ENCODE measurements at places on chromosomes 2 and 18.

DNA sequence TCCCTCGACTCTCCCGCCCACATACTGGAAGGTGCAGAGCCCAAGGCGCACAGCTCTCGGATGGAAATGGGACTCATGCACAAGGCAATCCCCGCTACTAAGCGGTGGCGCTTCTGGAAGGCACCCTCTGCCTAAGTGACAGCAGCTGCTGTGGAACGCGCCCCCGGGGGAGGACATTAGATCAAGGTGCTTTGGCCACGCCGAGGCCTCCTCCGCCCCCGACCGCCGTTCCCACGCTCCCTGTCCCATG lies 202 bp downstream of the MCEE start:
- no peak for DNase-seq

GRCh38 chr18:5622905-5623304 lies 79.1 kb upstream of the EPB41L3 start:
- no peak for DNase-seq

- no peak for DNase-seq
Measured at GRCh38 chr18:45057955-45058600, 377.4 kb downstream of the SETBP1 start.

DNA sequence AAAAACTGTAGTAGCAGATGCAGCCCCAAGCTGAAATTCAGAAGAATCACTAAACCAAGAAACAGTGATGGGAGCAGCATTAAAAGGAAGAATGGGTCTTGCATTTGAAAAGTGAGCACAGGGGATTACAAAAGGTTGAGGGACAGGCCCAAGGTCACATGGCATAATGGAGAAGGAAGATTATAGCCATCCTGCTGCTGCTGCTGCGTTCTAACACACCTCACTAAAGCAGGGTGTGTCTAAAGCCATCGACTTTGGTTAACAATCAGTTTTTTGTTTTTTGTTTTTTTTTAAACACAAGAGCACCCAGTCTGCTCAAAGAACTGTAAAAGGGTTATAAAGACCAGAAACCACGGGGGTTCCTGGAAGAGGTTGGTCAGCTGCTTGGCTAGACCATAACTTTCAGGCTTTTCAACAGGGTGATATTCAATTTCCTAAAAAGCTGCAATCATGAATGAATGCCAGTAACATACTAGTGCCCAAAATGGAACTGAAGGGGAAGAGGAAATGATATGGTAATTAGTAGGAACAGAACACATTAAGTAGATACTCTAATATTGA lies 102.6 kb downstream of the MYO5B start:
- no peak for DNase-seq

DNA sequence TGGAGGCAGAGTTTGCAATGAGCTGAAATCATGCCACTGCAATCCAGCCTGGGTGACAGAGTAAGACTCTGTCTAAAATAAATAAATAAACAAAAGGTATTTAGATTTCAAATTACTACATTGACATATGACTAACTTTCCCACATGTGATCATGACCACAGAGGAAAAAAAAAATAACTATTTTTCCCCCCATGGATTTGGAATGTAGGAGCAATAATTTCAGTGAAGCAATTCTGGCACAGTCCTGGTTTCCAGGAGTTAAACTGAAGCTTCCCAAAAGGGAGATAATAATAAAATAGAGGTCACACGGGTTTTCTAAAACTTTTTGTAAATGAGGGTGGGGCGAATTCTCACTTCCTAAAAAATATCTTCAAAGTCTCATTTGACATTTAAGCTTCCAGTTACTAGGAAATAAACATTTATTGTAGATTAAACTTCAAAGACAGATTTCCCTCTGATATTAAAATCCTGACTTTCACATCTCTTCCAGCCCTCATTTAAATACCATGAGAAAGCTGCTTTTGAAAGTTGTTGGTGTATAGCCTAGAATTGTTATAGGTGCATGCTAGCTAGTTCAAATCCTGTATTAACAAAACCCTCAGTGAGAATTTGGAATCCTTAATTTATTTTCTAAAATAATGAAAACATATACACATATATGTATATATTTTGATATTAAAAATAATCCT lies 20.7 kb downstream of the SLC19A3 start:
- DNase-seq = no peak

- no peak for DNase-seq
Measured at GRCh38 chr2:767440-767839, 90.2 kb upstream of the TMEM18 start.

DNA sequence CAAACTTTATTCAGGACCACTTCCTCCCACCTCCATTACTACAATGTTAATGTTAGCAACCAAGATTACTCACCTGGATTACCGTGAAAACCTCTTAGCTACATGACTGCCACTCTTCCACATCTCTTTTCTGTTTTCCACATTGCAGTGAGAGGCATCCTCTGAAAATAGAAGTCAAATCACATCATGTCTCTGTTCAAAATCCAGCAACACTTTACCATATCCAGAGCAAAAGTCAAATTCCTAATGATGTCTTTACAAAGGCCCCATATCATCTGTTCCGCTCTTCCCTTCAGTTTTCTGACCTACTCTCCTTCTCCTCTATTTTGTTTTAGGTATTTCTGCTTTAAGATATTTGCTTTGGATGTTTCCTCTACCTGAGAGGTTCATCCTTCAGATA lies 37.5 kb upstream of the DSG1 start:
- DNase-seq = no peak

DNA sequence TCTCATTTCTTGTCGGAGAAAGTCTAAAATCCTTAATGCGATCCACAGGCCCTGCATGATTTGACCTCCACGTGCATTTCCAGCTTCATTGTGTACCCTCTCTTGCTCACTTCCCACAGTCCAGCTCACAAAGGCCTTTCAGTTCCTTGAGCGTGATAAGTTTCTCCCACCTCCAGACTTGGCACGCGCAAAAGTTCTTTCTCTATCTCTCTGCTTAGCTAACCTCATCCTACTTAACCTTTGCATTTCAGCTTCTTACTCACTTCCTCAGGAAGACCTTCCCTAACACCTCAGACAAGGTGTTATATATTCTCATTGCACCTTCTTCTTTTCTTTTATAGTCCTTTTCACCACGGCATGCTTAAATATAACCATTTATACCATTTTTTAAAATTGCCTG lies 124.8 kb upstream of the XPO1 start:
- no peak for DNase-seq

DNA sequence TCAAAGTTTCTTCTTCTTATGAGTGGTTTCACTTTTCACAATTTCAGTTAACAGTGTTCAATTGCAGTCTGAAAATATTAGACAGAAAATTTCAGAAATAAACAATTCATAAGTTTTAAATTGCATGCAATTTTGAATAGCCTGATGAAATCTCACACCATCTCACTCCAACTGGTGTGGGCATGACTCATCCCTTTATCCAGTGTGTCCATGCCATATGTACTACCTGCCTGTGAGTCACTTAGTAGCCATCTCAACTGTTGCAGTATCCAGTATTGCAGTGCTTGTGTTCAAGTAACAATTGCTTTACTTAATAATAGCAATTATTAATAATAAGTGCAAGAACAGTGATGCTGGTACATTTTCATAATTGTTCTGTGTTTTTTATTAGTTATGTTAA lies 1202.5 kb downstream of the DSC3 start:
- no peak for DNase-seq

- no peak for DNase-seq
Measured at GRCh38 chr2:136510244-136510643, 255.1 kb upstream of the THSD7B start.

DNA sequence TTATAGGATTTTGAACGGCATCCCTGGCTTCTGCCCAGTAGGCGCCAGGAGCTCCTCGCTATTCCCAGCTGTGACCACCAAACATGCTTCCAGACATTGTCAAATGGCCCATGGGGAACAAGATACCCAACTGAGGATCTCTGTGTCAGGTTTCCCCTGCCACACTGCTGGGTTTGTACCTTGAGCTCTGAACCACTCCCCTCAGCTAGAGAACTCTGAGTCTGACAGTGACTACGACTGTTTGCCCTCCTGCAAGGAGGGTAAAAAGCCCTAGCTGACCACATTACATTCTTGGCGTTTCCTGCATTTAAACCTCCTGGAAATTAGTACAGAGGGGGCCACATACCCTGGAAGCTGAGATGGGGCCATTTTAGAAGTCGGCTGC lies 12.4 kb downstream of the LRRFIP1 start:
- DNase-seq = no peak

GRCh38 chr2:165909466-165909865 lies 44.1 kb downstream of the TTC21B start:
- DNase-seq = no peak

DNA sequence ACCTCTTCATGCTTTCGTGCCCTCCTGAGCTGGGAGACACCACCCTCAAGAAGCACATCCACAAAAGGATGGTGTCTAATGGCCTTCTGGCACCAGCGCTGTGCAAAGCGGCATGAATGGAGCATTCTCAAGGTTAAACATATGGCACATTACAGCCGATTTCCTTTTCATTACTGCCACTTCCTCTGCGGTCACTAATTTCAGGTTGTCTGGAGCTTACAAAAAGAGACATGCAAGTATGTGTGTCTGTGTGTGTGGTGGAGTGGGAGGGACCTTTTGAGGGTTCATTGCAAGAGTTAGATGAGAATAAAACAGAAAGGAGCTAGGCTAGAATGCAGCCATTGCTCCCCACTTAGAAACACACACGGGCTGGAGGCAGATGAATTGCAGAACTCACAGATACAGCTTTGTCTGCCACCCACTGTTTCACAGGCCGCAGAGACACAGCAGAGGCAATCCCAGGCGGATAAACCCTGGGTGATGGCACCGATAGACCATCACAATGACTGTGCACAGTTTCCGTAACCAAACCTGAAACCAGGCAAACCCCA lies 76.0 kb downstream of the TGIF1 start:
- no peak for DNase-seq

- no peak for DNase-seq
Measured at GRCh38 chr2:36449213-36449612, 93.6 kb downstream of the CRIM1 start.

GRCh38 chr2:158745067-158745865 lies 49.9 kb upstream of the DAPL1 start:
- peak; percentile 67 for DNase-seq

GRCh38 chr2:128412181-128412871 lies 93.7 kb upstream of the HS6ST1 start:
- DNase-seq = no peak

All from urinary bladder (tissue), 4 donors.